ENCODE measurements at places on chromosomes 11 and 22. TPM values are rescaled to one million over a fixed set of nuclear protein-coding genes. Genes with fewer than 3 reads are reported as not detected.

Gene SHISAL1
- 2.7 TPM for total RNA-seq

Gene MPZL3
- 2.1 TPM for total RNA-seq

Gene SLC22A8
- total RNA-seq: not detected

Gene MUS81
- total RNA-seq: 45.1 TPM

Gene TMEM191C
- total RNA-seq: 4.8 TPM

Gene NLRP10
- total RNA-seq: 0.77 TPM

Gene CWF19L2
- 15.9 TPM for total RNA-seq

Gene SERHL2
- 0.37 TPM for total RNA-seq

Gene POTEH
- total RNA-seq: not detected

Gene ESAM
- total RNA-seq: 0.44 TPM

Gene TBX1
- total RNA-seq: 12.8 TPM

Gene ANKK1
- total RNA-seq: 0.15 TPM

DNA sequence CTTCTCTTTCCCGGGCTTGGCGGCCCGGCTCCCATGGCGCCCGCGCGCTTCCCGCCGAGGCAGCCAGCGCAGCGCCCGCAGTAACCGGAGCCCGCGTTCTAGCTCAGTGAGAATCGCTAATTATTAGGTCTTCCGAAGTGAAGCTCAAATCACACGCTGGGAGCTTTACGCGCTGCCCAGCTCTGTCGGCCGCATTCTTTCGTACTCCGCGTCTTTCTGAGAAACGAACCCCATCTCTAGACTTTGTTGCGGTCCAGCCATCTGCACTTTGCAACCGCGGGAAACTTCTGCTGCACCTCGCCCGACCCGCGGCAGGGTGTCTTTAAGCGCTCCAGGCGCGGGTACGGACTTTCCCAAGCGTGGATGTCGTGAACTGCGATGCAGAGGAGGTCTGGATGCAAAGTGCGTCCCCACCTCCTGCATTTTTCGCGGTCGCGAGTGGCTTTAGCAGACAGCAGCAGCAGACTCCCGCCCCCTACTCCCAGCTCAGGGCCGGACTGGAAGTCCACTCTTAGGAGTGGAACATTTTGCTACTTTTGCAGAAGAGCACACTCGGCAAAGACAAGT is 6.0 kb upstream of the PAX6 start:
- DNase-seq: peak; percentile 19

DNA sequence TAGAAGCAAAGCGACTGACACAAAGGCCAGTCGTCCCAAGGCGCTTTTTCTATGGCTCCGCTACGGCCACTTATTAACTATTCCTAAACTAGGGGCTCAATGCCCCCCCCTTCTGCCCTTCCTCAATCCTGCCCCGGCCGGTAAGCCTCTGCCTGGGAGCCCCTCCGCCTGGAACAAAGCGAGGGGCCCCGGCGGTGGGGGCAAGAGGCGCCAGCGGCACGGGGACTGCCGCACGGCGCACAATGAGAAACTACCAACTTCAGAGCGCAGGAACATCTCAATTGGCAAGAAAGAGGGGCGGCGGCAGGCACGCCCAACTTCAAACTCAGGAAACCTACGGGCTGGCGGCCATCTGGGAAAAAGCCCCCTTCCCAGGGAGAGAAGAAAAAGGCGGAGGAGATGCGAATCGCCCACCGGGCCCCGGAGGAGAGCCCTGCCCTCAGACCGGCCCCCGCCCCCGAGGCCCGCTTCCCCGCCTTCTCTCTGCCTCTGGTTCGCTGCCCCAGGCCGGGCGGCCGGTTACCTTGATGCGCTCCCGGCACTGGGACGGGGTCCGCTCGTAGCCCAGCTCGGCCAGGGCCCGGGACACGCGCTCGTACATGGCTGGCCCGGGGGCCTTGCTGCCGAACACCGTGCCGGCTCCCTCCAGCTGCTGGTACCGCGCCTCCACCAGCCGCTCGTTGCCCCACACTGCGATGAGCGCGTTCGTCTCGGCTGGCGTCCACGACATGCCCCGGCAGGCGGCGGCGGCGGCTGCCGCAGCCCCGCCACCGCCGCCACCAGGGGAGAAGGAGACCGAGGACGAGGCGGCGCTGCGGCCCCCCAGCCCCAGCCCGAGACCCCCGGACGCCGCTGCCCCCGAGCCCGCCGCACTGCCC is 619 bp downstream of the MSANTD2 start:
- DNase-seq: peak; percentile 49

GRCh38 chr11:1521382-1522080 is 35.0 kb upstream of the MOB2 start:
- no peak for DNase-seq

- no peak for DNase-seq
These were observed 25.1 kb downstream of the CD6 start for GRCh38 chr11:60996381-60997138.

GRCh38 chr11:102928247-102928646 is 27.3 kb downstream of the MMP13 start:
- no peak for DNase-seq

GRCh38 chr11:128424271-128424711 is 163.1 kb downstream of the ETS1 start:
- no peak for DNase-seq

GRCh38 chr11:45543081-45543480 is 122.3 kb downstream of the CHST1 start:
- DNase-seq: no peak

GRCh38 chr11:59644528-59644927 is 24.3 kb downstream of the PATL1 start:
- no peak for DNase-seq

GRCh38 chr11:76151556-76152085 is 54.7 kb downstream of the WNT11 start:
- no peak for DNase-seq

DNA sequence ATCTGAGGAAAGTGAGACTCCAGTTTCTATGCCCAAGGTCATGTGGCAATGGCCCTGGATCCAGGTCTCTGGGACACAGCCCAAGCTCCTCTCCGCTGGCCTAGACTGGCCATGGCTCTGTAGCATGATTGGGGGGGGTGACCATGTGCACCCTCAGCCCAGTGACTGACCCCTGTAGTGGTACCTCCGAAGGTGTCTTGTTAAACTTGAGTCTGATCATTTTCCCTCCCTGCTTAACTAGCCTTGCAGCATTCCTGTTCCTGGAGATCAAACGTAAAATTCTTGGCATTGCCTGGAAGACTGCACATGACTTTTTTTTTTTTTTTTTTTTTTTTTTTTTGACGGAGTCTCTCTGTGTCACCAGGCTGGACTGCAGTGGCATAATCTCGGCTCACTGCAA is 1116.0 kb downstream of the TBC1D22A start:
- DNase-seq: no peak

- no peak for DNase-seq
These were observed 39.4 kb upstream of the RBX1 start for GRCh38 chr22:40911772-40912171.

GRCh38 chr11:18065572-18065971 is 19.5 kb upstream of the TPH1 start:
- no peak for DNase-seq

DNA sequence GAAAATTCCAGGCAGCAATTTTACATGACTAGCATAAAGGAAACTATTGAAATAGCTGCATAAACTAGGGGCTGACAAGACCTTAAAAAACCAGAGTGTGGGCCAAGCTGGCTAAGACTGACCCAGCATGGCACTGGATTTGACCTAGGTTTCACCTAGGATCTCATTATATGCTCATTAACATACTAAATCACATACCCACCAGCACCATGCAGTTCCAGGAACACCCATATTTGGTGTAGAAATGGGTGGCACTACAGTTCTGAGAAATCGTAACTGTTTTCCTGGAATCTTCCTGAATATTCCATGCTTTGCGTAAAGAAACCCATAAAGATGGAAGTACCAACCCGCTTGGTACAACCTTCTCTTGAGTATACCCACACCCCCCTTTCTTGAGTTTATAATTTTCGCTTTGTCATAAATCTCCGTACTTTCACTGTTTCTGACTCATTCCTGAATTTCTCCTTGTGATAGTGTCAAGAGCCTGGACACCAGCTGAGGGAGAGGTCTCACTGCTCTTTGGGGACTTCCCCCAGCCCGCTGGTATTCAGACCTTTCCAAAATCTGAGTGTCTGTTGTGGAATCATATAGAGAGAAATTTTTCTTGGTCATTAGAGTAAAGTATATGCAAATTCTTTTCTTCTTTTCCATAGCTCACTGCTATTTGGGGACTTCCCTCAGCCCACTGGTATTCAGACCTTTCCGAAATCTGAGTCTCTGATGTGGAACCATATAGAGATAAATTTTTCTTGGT is 55.1 kb downstream of the MTMR3 start:
- DNase-seq: no peak

DNA sequence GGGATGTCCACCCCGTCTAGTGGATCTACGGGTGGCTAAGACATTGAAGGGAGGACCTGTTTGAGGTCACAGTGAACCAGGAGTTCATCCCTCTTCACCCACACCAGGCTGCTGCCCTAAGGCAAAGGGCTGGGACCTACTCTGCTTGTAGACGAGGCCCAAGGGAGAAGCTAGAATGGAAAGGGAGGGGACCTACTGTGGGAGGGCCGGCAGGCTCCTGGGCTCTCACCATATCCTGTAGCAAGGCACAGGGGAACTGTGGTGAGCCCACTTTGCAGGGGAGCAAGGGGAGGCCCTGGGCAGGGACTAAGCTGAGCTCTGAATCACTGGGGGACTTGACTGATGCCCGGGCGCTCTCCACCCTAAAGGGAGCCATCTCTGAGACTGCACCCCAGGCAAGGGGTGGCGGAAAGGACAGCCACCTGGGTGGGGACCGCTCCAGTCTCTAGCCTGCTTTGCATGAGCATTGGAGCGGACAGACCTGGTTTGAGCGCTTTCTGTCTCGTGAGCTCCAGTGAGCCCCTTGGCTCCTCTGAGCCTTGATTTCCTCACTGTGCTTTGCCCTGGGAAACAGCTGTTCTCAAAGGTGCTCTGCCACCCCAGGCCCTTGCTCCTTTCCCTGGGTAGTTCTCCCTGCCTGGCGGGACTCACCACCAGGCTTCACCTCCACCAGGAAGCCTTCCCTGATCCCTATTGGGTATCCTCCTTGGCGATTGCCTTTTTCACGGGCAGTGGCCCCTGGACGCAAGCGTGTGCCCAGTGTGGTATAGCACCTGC is 24.2 kb downstream of the PARVG start:
- peak; percentile 6 for DNase-seq

DNA sequence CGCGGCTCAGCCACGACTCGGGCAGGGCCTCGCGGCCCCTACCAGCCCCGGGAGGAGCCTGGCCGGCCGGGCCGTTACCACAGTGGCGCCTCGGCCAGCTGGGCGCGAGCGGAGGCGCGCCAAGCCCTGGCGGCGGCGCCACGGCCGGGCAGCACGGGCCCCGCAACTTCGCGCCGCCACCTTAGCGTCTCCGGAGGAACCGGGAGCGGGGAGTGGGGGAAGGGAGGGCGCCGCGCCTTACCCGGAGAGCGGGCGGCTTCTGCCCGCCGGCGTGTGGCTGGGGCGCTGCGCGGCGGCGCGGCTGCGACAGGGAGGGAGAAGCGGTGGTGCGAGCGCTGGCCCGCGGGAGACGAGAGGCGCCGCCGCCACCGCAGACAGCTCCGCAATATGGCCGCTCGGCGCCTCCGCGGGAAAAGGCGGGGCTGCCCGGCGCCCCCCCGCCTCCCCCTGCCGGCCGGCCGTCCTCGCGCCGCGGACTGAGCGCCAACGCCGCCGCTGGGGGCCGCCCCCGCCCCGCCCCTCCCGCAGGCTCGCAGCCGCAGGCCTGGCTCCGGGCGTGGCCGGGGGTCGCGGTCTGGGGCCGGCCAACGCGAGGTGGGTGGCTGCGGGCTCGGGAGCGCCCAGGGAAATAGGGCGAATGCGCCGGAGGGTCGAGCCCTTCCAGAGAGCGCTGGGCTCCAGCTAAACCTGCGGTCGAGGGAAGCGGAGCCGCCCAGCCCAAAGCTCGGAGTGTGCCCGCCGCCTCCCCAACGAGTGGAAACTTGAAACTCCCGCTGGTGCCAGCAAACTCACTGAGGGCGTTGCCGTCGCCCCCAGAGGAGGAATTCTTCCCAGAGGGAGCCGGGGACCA is at the start of gene RDX:
Gene RDX, minus strand, starts transcription at position 389 of the 850 bp plus-strand sequence. CDS start 16,922 bp downstream, outside the sequence.
- DNase-seq: peak; percentile 83

DNA sequence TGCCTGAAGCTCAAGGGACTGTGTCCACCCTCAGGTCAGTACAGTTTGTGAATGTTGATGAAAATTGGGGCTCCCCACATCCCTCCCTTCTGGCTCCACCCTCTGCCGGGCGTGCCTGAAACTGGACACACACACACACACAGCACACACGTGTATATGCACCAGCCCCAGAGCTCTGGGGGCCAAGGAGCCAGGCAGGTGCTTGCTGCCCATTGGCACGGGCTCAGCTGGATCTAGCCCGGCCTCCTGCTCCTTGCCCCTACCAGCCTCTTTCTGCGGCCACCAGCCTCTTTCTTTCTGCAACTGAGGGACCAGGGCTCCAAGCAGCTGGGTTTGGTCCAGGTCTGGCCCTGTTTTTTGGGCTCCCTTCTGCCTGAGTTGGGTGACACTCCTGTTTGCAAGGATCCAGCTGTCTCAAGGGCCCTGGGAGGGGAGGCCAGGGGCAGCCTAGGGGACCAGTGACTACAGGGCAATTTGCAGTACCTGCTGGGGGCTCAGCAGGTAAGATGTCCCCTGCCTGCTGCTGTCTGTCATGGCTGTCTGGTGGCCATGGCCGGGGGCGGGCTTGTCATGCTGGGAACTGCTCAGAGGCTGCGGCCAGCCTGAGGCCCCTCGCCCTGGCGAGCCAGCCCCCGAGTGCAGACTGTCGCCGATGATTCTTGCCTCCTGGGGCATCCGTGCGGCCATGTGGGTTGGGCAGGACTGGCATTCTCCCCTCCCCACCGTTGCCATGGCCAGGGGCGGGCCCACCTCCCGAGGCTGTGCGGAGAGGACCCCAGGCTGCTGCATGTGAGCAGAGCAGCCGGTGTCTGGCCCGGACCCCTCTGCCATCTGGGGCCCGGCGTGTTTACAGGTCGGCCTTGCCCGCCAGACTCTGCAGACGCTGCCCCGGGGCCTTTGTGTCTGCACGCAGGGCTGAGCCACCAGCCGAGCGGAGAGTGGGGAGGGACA is 51.5 kb upstream of the PPARA start:
- DNase-seq: no peak

- DNase-seq: no peak
These were observed 55.7 kb downstream of the SBF1 start for GRCh38 chr22:50419116-50419515.

- DNase-seq: no peak
These were observed 829.7 kb upstream of the FAT3 start for GRCh38 chr11:91394727-91395414.

DNA sequence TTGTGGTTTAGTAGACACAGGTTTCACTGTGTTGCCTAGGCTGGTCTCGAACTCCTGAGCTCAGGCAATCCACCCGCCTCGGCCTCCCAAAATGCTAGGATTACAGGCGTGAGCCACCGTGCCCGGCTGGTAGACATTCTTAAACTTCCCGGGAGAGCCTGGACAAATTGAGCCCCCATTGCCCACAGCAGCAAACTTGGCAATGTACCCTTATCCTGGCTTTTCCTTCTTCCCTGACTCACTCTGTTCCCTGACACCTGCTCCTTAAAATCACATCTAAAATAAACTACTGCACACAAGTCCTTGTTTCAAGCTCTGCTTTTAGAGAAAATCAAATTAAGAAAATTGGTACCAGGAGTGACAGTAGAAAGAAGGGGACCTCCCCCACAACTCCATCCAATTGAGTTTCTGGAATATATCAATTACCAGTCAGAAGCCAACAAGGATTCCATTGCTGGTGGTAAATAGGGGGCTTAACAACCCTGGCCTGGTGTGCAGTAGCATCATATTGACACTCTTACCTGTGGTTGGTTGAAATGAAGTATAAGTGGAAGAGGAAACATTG is 7.4 kb upstream of the MCHR1 start:
- no peak for DNase-seq

- DNase-seq: no peak
These were observed 40.6 kb downstream of the RELT start for GRCh38 chr11:73416786-73417185.

GRCh38 chr11:12693479-12694182 is 19.4 kb downstream of the TEAD1 start:
- no peak for DNase-seq

Data from WTC11 (cell line).